Activated CD4-positive, alpha-beta T cell treated with anti-CD3 and anti-CD28 coated beads, Interleukin-2, amount 50 U/mL, for 48 hours (primary cell): ENCODE measurements at places on chromosomes 11 and 22.

- DNase-seq: no peak
Observed at GRCh38 chr11:61609000-61609979, 28.4 kb upstream of the SYT7 start.

DNA sequence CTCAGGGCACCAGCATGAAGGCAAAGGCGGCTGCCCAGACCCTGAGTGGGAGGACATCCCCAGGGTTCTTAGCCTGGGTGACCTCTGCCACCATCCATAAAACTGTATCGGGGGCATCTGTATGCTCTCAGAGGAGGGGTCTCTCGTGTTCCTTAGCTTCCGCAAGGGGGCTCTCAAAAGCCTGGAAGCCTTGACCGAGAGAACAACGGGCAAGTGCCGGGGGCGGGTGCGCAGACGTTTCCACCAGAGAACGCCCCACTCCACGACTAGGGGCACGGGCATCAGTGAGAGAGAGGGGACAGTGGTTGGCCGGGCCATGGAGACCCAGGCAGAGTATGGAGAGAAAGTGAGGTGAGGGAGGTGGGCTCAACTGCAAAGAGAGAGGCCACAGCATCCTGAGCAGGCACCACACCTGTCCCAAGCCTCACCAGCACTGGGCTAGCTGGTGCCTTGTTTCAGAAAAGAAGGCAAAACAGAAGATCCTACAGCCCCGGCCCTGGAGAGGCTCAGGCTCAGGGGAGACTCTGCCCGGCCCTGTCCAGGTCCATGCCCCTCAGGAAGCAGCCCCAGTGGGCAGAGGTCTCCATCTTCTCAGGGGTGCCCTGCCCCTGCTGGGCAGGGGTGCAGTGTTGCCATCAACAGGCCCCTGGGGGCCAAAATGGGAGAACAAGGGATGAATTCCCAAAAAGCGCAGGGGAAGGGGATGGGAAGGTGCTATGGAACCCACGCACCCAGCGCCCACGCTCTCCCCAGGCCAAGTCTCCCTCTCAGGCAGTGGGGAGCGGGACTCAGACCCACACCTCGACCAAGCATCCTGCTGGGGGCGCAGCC, 5.9 kb downstream of the TSPAN32 start:
- no peak for DNase-seq

DNA sequence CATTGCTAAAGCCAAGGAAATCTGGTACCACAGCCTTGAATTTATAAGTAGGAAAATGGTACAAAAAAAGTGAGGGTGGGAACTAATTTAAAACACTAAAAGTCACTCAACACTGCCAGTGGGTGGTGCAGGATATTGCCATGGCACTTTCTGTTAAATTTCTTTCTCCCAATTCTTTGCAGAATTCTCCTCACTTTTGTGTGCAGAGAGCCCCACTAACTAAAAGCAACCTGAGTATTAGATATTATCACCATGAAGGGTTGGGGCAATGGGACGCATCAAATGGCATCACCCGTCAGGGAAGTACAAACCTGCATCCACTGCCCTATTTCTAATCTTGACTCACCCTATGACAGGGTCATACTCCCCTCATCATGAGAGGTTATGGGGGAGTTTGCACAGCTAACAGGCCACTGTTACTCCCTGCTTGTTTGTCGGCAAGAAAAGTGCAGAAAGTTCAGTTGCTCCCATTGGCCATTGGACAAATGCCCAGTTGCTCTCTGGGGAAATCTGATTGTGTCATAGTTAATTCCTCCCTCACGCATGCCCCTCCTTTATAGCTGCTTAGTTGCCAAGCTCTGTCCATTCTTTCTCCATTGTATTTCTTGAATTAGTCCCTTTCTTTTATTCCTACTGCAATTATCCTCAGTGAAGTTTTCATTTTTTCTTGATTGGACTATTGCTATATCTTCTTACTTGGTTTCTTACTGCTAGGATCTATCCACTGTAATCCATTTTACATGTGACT, 93.8 kb upstream of the BLID start:
- no peak for DNase-seq

DNA sequence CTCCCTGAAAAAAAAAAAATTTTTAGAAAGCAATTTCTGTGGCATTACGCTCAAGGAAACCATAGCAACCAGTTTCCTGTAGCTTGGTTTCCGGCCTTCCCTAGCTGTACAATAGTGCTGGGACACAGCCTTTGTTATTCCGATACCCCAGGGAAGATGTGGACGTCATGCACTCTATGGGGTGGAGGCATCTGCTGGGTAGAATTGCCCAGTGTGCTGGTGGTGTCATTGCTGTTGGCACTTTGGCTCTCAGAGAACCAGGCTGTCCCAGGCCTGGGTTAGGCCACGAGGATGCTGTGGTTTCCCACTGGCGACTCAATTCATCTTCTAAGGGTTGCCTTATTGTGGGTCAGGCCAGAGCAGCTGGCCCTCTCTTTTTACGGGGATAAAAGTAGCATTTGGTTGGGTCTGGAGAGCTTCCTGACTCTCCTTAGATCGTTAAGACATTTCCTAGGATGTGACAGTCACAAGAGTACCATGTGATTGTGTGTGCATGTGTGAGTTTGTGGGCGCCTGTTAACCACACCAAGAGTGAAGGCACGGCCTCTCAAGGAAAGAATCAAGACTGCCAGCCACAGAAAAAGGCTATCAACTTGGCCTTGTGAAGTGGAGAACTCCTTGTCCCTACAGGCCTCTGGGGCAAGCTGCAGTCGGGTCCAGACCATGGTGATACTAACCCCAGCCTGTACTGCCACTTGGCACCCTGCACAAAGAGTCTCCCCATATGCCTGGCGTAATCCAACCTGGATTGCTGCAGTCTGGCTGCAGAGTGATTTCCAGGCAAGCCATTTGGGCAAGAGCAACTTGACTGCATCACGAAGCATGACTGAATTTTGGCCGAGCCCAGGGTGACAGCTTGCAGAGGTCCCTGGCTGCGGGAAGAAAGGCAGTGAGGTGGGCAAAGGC, 35.9 kb upstream of the NAV2 start:
- DNase-seq: no peak

DNA sequence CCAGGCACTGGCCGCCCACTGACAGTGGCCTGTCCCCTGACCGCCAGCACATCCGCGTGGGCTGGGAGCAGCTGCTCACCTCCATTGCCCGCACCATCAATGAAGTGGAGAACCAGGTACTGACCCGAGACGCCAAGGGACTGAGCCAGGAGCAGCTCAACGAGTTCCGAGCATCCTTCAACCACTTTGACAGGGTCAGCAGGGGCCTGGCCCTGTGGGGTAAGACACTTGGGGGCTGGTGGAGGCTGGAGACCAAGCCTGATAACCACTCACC, 6.5 kb downstream of the CTSF start:
- no peak for DNase-seq

GRCh38 chr11:128757235-128757711, 63.4 kb downstream of the FLI1 start:
- DNase-seq: peak; percentile 76

DNA sequence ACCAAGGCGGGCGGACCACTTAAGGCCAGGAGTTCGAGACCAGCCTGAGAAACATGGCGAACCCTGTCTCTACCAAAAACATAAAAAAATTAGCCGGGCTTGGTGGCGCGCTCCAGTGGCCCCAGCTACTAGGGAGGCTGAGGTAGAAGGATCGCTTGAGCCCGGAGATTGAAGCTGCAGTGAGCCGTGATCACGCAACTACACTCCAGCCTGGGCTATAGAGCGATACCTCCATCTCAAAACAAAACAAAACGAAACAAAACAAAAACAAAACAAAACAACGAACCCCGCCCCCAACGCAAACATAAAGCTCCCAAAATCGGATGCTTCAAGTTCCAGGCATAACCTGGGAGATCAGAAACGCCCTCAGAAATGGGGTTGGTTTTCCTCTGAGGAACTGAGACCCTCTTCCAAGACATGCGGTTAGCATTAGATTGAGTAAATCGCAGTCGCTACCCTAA, 564 bp downstream of the LRRC51 start:
- no peak for DNase-seq

GRCh38 chr11:12889243-12889642, 119.9 kb upstream of the RASSF10 start:
- no peak for DNase-seq

DNA sequence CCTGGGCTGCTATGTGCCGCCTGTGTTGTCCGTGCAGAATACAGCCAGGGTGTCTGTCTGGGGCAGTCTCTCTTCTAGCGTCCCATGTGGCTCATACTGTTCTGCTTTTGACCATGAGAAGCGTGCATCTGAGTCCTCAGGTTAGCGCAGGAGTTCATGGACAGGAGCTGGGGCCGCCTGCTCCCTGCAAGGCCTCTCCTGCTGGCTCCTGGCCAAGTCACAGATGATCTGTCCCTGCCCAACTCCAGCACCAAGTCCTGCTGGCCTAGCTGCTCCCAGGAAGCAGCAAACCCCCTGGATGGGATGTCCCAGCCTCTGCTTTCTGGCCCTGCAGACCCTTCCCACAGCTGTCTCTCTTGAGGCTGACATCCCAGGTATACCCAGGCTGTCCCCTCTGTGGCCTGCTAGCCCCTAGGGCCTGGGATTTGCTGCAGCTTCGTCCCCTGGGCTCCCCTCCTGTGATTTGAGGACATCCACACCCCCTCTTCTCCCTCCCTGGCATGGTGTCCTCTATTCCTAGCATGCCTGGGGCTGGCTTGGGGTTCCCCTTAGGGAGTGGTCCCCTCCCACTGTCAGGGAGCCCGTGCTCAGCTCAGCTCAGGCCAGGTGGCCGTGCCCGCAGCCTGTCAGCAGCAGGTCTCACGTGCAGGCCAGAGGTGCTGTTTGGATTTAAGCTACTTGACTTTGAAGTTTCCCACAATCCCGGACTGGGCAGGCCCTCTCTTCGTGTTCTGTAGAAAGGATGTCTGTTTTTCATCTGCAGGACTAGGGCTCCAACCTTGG, 17.8 kb downstream of the PRR5 start:
- DNase-seq: no peak

- no peak for DNase-seq
Observed at GRCh38 chr11:1399386-1400316, 9.9 kb downstream of the BRSK2 start.

GRCh38 chr11:7533199-7534041, 19.6 kb downstream of the PPFIBP2 start:
- DNase-seq: no peak

DNA sequence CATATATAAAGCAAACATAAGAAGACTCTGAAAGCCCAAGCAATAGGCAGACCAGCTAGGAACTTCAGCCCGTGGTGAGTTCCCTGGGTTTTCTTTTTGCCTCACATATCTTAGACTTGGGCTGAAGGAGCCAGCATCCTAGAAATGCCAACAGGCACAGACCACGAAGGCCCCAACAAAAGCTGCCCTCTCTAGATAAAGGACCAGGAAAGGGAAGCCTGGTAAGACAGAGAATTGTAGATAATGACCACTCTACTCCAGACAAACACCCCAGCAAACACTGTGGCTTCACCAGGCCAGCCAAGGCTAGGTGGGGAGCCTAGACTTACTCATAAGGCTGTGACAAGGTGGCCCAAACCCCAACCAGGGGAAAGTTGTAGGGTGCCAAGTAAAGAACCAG, 11.2 kb downstream of the GAL start:
- no peak for DNase-seq

DNA sequence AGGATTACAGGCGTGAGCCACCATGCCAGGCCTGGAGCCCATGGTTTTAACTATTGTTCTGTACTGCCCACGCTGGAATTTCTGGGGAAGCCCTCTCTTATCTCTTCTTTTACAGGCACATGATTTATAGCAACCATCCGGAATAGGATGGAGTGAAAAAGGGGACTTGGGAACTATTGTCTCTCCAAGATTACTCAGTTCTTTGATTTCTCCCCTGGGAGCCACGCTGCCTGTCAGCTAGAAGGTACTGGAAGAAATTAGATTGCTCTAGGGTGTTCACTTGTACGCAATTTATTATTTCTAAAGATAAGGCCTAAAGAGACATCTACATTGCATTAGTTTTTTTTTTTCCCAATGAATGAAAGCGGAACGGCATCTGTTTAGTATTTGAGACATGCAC, 65.6 kb upstream of the PTPRJ start:
- no peak for DNase-seq

GRCh38 chr22:19429950-19430889, 1.3 kb downstream of the HIRA start:
- peak; percentile 48 for DNase-seq

DNA sequence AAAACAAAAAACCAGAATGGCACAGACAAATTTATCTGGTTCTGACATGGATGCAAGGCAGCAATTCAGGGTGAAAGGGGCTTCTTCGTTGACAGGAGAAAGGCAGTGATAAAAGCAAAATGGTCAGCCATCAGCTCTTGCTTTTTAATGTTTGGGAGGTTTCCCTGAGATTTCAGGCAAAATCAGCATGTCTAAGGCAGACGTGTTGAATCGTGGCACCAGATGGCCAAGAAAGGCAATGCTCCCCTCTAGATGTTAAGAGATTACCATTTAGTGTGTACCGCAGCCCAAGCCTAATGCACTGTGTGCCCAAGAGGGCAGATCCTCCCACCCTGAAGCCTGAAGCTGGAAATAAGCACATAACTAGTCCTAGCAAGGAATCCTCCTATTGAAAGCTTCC, 88.8 kb upstream of the GALNT18 start:
- DNase-seq: no peak

DNA sequence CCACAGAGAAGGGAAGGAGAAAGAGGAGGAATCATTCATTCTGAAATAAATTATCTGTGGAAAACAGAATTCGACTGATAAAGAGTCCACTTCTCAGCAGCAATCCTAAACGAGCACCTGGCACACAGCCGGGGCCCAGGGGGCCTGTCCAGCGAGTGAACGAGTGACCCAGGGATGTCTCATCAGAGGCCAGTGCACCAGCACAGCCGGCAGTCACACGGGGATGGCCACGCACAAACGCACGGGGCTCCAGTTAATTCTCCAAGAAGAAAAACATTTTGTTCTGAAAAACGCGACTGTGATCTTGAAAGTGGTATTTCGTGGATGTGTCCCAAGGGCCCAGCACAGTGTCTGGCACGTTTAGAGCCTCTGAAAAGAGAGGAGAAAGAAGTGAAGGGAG, 154.6 kb downstream of the BRD1 start:
- no peak for DNase-seq

GRCh38 chr11:69954756-69955155, 123.4 kb upstream of the ANO1 start:
- DNase-seq: no peak

DNA sequence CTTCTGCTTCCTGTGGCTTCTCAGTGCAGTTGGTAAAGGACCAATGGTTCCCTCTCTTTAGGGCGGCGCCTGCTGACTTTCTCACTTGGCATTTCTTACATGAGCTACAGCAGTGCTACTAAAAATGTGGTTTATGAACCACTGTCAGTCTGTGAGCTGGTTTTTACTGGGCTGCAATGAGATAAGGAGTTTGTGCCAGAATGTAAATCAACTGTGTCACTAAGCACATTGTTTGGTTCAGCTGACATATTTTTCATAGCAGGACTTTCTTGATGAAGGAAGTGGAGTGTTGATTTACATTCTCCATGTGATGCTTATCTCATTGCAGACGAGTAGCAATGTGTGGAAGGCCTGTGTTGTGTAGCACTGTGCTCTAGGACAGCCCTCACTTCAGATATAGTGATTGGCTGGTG, 463.3 kb downstream of the SOX6 start:
- no peak for DNase-seq
